ENCODE measurements at places on chromosomes 1 and 21. TPM values are rescaled to one million over a fixed set of nuclear protein-coding genes. Genes with fewer than 3 reads are reported as not detected.
A peak's percentile ranks its signal among the peaks of the same experiment; 100 is the strongest.

Gene CD160
- polyA plus RNA-seq = 1.2 TPM

Gene RGS4
- 19.3 TPM for polyA plus RNA-seq

Gene HECTD3
- 29.1 TPM for polyA plus RNA-seq

Gene LRRC71
- polyA plus RNA-seq = 0.59 TPM

Gene TNFAIP8L2
- polyA plus RNA-seq = 0.96 TPM

Gene TMCC2
- polyA plus RNA-seq = 6.3 TPM

Gene SDE2
- polyA plus RNA-seq = 26.8 TPM

GRCh38 chr1:29991025-29991424, 732.4 kb downstream of the MATN1 start:
- DNase-seq = no peak

- DNase-seq = no peak
Measured at GRCh38 chr1:160726114-160726497, 12.9 kb upstream of the SLAMF7 start.

- no peak for DNase-seq
Measured at GRCh38 chr1:27522432-27523336, 32.7 kb upstream of the WASF2 start.

- no peak for DNase-seq
Measured at GRCh38 chr1:75338616-75339483, 204.7 kb downstream of the LHX8 start.

DNA sequence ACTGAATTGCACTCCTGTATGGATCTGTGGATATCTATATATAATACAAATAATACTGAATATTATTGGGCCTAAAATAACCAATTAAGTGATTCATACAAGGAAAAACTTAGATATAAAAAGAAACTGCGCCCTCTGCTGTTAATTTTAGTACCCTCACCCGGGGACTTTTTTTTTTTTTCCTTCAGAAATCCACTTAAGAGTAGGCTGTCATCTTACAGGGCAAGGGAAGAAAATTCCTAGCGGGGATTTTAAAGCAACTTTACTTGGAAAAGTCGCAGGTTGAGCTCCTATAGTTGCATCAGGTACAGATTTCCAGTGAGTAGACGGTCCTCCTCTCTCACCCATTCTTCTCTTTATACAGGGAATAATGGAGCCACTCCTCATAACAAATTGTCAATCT, 1.3 kb downstream of the NTNG1 start:
- peak; percentile 47 for DNase-seq

GRCh38 chr21:44710756-44711326, 531 bp downstream of the TSPEAR start:
- DNase-seq = no peak

DNA sequence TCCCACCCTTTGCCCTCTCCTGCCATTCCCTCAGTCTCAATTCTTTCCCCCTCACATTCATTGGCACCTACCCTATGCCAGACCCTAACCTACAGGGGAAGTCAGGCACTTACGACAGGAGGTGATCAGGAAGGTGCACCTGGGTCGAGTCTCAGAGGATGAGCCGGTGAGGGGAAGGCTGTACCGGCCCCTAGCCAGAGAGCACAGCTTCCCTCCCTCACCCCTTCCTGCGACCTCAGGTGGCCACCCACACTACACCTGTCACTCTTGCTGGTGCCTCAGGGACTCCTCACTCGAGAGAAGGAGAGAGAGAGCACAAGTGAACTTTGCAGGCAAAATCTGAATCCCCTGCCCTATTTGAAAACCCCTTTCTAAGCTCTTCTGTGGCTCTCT, 1.7 kb upstream of the MYOM3 start:
- DNase-seq = no peak

- DNase-seq = peak; percentile 36
Measured at GRCh38 chr1:228445843-228446650, 29.4 kb upstream of the TRIM17 start.
